ENCODE measurements at places on chromosomes 12 and 14.

- no peak for DNase-seq
Measured at GRCh38 chr12:122185494-122186082, 2.7 kb downstream of the LRRC43 start.

DNA sequence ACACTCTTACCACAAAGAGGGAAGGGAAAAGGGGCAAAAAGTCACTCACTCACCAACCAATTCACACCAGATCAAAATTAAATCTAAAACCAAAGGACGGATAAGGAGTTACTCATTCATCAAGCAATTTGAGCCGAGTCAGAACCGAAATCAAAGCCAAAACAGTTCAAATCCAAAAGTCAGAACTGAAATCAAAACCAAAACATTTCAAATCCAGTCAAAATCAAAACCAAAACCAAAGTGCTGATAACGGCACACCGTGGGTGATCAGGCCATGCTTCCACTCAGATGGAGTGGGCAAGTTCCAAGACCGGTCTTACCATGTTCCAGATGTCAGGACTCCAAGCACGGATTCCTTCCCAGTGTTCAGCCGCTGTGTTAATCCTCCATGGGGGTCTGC, 139.5 kb downstream of the SLC38A6 start:
- DNase-seq = no peak

GRCh38 chr12:54156578-54156977, 32.2 kb downstream of the SMUG1 start:
- DNase-seq = no peak

GRCh38 chr14:105481886-105482457, 4.7 kb upstream of the CRIP1 start:
- DNase-seq = peak; percentile 67

DNA sequence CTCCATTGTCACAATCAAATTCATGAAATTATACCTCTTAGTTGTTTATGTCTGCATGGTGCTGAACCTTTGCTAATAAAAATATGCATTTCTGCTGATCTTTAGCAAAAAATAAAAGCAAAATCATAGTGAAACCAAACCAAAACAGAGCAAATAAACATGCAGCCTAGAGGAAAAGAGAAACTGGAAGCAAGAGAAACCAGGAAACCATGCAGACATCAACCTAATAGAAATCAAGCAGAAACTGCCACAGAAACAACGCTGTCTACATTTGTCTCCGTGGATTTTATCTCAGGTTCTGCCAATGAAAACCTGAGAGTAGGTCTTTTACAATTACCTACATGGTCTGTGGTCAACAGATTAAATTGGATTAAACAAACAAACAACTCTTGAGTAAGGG, 173.7 kb downstream of the SYT10 start:
- no peak for DNase-seq

- DNase-seq = no peak
Measured at GRCh38 chr14:100135784-100136183, 23.7 kb downstream of the DEGS2 start.

DNA sequence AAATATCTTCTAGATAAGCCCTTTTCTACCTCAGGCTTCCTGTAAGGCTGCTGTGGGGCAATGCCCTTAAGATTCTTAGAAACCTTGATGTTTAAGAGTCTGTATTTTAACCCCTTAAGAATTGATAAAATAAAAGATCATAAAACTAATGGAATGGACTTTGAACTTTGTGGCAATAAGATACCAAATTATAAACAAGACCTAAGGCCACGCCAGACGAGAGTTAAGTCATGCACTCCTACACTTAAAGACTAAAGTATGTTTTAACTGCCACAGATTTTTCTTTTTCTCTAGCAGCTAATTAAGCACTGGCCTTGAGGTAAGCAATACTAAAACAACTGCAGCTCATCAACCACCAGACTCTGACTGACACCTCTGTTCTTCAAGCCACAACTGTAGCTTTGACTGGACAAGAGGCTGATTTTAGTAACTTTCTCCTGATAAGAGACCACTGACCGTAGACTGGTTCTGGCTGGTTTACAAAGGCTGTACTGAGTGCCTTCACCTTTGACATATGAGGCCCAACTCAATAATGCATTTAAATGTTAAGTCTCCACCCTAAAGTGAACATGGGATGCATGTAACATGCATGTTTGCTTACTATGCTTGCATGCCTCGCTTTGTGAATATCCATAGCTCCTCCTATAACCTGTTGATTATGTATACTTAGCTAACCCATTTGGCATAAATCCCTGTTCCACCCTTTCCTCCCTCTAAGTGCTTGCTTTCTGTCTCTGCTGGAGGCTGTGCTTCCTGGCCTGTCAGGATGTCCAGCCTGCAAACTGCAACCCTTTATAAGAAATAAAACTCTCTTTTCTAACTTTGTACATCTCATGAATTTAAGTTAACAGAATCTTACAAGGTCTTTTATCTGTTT, 71.9 kb downstream of the KLHL28 start:
- DNase-seq = no peak

GRCh38 chr14:45621731-45622130, 368.7 kb upstream of the MIS18BP1 start:
- DNase-seq = no peak

DNA sequence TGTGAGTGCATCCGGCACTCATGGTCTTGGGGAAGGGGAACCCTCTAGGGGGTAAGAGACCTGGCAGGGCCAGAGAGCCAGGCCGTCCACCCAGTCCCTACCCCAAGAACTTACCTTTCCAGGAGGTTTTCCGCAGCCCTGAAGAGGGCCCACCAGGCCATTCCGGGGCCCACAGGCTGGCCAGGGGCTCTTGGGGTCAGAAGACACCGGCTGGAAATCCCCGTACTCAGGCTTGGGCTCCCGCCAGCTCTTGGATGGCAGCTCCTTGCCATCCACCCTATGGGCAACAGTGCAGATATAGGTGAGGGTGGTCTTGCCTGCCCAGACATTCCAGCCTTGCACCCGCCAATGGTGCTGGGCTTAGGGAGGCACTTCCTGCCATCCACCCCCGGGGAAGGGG, 34.6 kb downstream of the NCKAP5L start:
- no peak for DNase-seq

DNA sequence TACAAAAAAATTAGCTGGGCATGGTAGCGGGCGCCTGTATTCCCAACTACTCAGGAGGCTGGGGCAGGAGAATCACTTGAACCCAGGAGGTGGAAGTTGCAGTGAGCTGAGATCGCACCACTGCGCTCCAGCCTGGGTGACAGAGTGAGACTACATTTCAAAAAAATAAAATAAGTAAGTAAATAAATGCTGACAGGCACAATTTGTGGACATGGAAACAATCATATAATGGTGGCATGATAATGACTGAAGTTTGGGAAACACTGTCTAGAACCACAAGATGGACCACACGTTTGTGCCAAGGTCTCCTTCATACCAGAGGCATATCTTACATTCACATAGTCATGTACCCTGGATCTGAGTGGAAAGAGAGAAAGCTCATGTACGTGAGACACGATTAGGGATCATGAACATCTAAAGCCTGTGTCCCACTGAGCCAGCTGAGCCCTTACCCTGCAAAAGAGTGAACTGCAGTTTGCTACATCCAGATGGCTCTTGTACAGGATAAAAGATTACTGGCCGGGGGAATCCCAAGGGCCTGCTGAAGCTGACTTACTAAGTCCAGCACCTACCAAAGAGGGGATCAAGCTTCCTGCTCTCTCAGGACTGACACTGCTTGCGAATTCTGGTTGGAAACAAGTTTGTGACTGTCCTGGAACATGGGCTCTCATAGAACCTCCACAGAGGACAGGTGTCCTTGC, 62.9 kb downstream of the TRAFD1 start:
- DNase-seq = no peak

DNA sequence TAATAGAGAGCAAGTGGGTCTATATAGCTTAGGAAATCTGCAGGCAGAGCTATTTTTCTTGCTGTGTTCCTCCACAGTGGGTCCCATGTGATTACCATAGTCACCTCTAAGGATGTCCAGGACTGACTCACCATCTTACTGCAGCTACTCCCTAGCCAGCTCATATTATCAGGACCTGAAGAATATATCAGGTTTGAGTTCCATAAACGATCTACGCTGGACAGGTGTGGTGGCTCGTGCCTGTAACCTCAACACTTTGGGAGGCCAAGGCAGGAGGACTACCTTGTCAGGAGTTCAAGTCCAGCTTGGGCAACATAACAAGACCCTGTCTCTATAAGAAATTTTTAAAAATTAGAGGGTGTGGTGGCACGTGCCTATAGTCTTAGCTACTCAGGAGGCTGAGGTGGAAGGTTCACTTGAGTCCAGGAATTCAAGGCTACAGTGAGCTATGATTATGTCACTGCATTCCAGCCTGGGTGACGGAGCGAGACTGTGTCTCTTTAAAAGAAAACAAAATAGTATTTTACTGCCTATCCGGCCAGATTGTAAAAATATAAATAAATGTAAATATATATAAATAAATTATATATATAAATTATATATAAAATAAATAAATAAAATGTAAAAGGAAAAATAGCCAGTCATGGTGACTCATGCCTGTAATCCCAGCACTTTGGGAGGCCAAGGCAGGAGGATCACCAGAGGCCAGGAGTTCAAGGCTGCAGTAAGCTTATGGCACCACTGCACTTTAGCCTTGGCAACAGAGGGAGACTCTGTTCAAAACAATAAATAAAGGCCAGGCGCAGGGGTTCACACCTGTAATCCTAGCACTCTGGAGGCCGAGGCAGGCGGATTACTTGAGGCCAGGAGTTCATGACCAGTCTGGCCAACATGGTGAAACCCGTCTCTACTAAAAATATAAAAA, 6.9 kb upstream of the SPRYD4 start:
- DNase-seq = no peak

DNA sequence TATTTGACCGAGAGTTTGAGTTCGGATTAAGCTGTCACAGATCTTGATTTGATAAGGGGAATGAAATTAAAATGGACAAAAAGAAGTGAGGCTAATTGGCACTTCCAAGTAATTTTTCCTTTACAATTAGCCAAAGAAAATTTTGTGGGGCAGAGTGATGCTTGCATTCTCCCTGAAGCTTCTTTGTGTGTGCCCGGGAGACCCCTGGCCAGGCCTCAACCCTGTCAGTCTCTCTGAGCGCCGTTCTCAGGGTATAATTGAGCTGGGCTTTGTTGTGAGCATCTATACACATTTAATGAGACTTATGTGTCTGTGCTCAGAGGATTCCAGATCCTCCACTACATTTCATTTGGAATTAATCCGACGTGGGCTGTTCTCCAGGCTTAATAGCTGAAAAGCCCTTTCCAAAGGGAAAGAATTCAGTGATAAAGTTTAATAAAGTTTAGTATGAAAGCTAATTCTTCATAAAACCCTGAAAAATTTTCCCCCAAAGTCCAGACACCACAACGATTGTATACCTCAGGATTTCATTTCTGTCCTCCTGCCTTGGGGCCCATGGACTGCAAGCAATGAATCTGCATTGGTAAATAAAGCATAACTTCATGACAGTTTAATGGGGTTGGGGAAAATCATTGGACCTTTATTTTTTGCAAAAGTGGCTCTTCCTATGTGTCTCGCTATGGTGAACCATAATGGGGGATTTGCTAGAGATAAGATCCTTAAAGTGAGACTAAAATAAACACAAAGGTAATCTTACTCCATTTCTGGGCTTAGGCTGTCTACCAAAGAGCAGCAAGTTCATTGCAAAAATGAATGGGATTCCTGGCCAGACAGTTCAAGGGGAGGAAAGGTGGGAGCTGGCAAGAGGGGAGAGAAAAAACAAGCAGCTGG, 292.6 kb downstream of the C12orf75 start:
- no peak for DNase-seq

GRCh38 chr12:5345534-5345933, 86.4 kb upstream of the NTF3 start:
- DNase-seq = no peak

GRCh38 chr12:122013136-122013535, 8.5 kb upstream of the BCL7A start:
- DNase-seq = no peak

- no peak for DNase-seq
Measured at GRCh38 chr12:67237231-67237630, 31.9 kb upstream of the CAND1 start.

- DNase-seq = no peak
Measured at GRCh38 chr12:5073853-5074252, 30.2 kb downstream of the KCNA5 start.

DNA sequence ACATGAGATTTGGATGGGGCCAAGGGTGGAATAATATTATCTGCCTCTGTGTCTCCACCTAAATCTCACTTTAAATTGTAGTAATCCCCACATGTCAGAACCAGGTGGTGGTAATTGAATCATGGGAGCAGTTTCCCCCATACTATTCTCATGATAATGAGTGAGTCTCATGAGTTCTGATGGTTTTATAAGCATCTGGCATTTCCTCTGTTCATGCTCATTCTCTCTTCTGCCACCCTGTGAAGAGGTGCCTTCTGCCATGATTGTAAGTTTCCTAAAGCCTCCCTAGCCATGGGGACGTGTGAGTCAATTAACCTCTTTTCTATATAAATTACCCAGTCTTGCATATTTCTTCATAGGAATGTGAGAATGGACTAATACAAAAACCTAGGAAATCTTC, 29.9 kb downstream of the TSPAN19 start:
- DNase-seq = no peak

DNA sequence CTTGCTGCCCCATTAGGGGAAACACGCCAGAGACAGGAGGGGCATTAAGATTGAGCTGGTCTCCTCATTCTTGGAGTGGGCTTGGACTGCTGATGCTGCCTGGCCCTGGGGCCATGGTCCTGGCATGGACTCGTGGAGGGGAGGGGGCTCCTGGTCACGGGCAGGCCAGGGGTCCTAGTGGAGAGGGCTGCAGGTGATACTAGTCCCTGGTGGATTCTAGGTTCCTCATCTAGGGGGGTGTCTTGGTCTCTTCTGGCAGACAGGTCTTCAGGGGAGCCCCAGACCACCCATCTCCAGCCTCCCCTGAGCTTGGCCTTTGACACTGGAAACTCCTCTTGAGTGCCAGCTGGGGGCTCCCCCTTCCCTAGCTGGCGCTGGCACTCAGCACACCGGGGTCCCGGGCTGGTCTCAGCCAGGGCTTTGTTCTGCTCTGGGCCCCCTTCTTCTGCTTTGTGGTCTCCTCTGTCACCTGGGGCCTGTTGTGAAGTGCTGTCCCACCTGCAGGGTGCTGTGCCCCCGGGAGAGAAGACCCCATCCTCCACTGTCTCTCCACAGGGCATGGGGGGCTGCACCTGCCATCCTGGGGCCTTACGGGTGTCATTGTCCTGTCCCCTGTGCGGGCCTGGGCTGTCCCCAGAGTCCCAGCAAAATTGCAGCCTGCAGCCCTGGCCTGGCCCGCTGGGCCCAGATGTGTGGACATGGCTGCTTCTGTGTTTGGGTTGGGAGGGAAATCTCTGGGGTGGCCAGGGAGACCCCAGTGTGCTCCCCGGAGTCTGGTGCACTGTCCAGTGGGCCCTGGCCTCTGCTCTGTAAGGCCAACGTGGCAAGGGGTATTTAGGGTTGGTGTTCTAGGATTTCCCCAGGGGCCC, 2.3 kb downstream of the KIF26A start:
- DNase-seq = no peak

Measured in stimulated activated CD8-positive, alpha-beta memory T cell treated with anti-CD3 and anti-CD28 coated beads, Interleukin-15, amount 100 ng/mL, for 24 hours (primary cell).